ENCODE measurements at places on chromosomes 1 and 21.
A peak's percentile ranks its signal among the peaks of the same experiment; 100 is the strongest.

GRCh38 chr1:92949937-92950817 lies 11.1 kb downstream of the DIPK1A start:
- no peak for DNase-seq

DNA sequence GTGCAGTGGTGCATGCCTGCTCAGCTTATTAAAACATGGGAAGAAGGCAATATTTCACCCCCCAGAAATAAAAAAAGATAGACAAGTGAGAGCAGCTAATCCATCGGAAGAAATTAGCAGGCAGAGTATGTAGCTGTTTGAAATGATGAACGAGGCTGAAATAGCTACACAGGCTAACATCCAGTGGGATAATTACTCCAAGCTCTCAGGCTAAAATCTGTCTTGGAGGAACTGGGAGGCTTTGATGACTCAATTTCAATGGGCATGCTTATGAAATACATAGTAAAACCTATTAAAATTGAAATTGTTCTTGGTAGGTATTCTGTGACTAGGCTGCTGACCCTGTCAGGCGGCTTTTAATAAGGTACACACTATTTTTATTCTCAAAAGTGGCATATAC lies 84.1 kb upstream of the RRP15 start:
- no peak for DNase-seq

DNA sequence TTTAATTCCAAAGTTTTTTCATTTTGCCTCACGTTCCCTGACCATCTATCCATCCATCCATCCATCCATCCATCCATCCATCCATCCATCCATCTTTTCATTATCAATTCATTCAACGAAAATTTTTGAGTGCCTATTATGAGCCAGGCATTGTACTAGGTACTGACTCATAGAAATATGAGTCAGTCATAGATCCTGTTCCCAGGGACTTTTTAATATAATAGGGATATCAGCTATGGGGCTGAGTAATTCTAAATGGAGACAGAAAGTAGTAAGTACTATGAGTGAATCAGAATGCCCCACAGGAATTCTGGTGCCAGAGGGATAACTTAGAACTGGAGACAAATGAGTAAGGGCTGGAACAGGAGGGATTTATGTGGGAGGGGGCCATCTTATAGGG lies 49.8 kb upstream of the GNG12 start:
- DNase-seq: no peak

GRCh38 chr1:23395849-23396248 lies 26.2 kb upstream of the ZNF436 start:
- no peak for DNase-seq

GRCh38 chr1:210657806-210658205 lies 329.1 kb downstream of the HHAT start:
- no peak for DNase-seq

DNA sequence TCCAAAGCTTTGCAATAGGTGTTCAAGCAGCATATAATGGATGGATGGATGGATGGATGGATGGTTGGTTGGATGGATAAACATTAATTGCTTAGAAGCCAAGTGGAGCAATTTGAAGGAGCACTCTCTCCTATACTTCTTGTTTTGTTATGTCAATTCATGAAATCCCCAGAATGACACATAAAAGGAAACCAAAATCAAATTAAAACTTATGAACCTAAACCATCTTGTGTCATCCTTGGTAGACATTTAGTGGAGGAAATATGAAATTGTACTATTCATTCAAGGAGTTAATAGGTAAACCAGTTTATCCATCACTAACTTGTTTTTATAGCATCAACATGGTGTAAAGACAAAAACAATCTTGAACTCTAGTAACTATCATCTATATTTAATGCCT lies 122.5 kb downstream of the NR5A2 start:
- DNase-seq: no peak

GRCh38 chr1:119834990-119835389 lies 23.7 kb upstream of the REG4 start:
- no peak for DNase-seq

- no peak for DNase-seq
Measured at GRCh38 chr1:47839433-47839760, 157.8 kb downstream of the TRABD2B start.

GRCh38 chr1:101284021-101284420 lies 47.2 kb downstream of the S1PR1 start:
- DNase-seq: peak; percentile 69

DNA sequence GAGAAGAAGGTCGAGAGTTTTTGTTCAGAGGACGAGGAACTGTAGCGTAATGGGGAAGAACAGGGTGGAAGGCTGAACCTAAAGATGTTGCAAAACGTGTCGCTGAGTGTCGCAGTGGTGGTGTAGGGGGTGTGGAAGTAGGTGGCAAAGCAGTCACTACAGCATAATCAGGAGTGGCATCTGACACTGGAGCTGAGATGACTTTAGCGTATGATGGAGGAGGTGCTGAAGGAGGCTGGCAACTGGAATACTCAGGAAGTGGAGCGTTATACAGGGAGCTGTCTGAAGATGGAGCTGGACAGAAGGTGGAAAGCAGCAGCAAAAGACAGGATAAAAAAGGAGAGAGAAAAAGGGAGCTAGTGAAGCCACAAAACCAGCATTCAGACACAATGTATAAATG lies 89.9 kb upstream of the LBR start:
- no peak for DNase-seq

DNA sequence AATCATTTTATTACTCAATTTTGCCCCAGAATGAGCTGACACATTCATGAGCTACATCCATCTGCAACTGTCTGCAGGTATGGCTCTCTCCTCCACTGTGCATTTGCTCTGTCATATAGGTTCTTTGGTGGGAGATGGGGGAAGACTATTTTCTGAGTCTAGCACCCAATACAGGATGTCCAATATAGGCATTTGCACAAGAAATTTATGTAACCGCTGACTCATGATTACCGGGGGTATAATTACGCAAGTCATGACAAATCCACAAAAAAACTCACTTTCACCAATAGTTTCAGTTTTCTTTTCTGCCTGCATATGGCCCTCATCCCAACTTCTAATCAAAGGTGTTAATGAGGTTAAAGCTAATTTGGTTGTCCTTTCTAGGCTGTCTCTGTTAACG lies 17.5 kb upstream of the VSIG8 start:
- no peak for DNase-seq

- DNase-seq: no peak
Measured at GRCh38 chr1:85116856-85117255, 68.6 kb upstream of the MCOLN3 start.

- no peak for DNase-seq
Measured at GRCh38 chr1:158374860-158375259, 21.2 kb downstream of the CD1E start.

DNA sequence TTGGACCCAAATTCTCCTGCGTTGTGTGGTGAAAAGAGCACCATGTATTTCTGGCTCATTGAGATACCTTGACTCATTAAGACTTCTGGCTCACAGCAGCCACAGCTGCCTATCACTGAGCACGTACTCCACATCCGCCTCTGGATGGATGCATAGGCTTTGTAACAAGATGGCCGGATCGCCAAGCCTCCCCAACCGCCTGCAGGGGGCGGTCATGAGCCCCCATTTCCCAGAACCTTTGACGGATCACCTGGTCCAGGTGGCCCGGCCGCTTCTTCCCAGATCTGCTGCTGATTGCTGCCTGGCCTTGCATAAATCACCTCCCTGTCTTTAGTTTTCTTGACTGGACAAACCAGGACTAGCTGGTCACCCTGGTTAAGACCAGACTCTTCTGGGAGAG lies 156.5 kb upstream of the KLHDC7A start:
- no peak for DNase-seq

DNA sequence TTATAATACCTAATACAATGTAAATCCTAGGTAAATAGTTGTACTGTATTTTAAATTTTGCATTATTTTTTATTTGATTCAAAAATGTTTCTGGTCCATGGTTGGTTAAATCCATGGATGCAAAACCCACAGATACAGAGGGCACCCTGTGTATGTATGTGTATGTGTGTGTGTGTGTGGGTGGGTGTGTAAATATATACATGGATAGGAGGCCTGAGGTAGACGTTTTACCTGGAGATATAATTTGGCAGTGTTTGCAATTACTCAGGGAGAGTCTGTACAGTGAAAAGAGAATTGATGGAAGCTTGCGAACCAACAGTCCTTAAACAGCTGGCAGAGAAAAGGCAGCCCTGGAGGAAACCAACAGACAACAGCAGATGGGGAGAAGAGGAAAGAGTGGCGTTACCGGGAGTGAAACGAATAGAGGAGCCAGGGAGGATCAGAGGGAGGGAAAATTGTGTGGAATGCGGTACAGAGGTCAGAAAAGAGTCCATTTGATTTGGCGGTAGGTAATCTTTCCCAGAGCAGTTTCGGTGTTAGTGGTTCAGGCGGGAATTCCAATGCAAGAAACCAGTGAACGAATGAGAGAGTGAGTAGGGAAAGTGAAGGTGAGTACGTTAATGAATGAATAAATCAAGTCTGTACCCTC lies 47.9 kb upstream of the NBL1 start:
- no peak for DNase-seq

DNA sequence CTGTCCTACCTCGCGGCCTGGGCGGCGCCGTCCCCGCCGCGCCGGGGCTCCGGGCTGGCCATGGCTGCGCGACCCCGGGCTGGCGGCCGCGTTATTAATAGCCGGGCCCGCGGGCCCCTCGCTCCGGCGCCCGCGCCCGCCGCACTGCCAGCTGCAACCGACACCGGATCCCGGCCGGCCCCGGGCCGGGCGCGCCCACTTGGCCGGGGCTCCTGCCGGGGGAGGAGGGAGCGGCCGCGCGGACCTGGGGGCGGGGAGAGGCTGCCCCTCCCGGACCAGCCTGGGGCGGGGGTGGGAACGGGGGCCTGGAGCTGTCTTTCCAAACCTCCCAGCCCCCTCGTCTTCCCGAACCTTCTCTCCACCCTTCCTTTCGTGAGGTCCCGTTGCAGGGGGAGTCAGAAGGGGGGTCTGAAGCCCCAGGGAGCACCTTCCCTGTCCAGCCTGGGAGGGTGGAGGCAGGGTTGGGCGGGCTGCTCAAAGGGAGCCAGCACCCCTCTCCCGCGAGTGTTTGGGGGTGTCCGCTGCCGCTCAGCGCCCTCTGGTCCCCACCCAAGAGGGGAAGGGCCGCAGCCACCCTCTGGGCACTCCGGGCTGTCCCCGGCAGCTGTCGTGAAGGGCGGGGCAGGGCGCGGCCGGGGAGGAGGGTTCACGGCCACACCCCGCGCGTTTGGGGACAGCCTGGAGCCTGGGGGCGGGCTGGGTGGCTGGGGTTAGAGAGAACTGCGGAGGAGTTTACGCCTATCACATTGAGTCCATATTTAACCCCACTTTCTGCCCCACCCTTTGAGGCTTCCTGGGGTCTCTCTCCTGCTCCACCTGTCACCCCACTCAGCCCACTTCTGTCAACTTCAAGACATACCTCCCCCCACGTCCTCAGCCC lies at the start of gene SYNC:
Gene SYNC, minus strand, starts transcription at position 172 of the 880 bp plus-strand sequence. Its CDS starts 110 bp downstream, at position 62.
- DNase-seq: no peak

- DNase-seq: peak; percentile 78
Measured at GRCh38 chr1:36150296-36151133, 1.2 kb upstream of the TRAPPC3 start.

DNA sequence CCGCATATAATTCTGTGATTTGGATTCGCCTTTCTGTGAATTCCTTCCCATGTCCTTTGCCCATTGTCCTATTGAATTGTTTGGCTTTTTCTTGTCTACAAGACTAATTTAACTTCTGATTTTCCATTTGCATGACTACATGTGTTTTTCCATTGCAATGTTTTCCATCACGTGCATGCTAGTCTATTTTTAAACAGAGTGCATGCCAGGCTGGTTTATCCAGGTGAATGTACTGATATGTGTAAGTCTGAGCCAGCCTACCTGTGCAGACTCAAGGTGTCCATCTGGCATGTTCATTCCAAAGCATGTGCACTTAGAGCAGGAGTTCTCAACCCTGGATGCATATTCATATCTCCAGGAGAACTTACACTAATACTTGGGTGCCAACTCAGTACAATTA lies 59.7 kb downstream of the INAVA start:
- DNase-seq: no peak

DNA sequence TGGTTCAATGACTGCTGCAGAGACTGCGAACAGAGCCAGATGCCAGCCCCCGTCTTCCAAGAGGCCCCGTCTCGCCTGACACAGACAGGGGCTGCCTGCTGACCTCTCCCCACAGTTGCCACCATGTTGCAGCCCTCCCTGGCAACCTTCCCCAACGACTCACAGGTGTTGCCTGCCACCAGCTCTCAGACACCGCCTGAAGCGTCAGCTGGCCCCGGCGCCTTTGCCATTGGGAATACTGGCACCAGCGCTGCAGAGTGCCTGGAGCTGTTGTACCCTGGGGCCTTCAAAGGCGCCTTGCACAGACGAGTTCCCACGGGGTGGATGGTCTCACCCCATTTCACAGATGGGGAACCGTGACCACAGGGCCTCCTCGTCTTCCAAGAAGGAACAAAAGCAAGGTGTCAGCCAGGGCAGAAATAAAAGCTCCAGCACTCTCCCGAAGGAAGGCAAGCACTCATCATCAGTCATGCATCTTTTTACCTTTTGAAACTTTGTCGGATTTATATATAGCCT lies 167.0 kb downstream of the ADSS2 start:
- DNase-seq: no peak
